ENCODE measurements at places on chromosomes 3 and 15. TPM values are rescaled to one million over a fixed set of nuclear protein-coding genes. Genes with fewer than 3 reads are reported as not detected.
A peak's percentile ranks its signal among the peaks of the same experiment; 100 is the strongest.

- H3K4me1 ChIP-seq: no peaks in the 10 kb centered on the region
- no peak for DNase-seq
- H3K4me3 ChIP-seq: no peak overlapping the region
- no peaks in the 10 kb centered on the region for H3K27me3 ChIP-seq
- no peaks in the 10 kb centered on the region for H3K36me3 ChIP-seq
Measured at GRCh38 chr15:78276064-78276943, 11.9 kb downstream of the DNAJA4 start.

- DNase-seq: no peak
- peaks cover 63% of the 10 kb centered on the region for H3K27me3 ChIP-seq
- no peak overlapping the region for H3K27ac ChIP-seq
- no peak overlapping the region for H3K4me3 ChIP-seq
- H3K36me3 ChIP-seq: no peaks in the 10 kb centered on the region
Measured at GRCh38 chr3:37621771-37622170, 239.9 kb upstream of the CTDSPL start.

ALPK3 gene
- total RNA-seq: 4.6 TPM

DNA sequence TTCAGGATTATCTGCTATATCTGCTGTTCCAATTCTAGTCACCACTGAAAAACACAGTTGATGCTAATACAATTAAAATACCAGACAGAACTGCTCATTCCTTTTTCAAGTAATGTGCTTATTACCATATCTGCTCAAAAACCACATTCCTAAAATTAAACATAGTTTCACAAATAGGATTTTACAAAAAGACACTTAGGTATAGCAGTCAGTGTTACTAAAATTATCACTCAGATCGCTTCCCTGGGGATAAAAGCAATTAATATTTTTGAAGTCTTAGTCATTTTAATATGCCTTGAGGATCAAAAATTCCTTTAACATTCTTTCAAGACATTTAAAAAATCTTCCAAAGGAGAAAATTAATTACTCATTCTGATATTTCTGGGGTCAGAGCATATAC is 71.5 kb downstream of the RAD18 start:
- no peak overlapping the region for H3K27ac ChIP-seq
- H3K36me3 ChIP-seq: peaks cover 12% of the 10 kb centered on the region
- H3K4me1 ChIP-seq: no peaks in the 10 kb centered on the region
- H3K4me3 ChIP-seq: no peak overlapping the region
- no peaks in the 10 kb centered on the region for H3K27me3 ChIP-seq

GRCh38 chr3:150238995-150239619 is 169.0 kb upstream of the TSC22D2 start:
- peaks cover 43% of the 10 kb centered on the region for H3K4me1 ChIP-seq
- no peaks in the 10 kb centered on the region for H3K27me3 ChIP-seq
- H3K4me3 ChIP-seq: peak overlapping the region; percentile 37
- peak; percentile 41 for DNase-seq
- peak overlapping the region; percentile 91 for H3K27ac ChIP-seq
- no peaks in the 10 kb centered on the region for H3K36me3 ChIP-seq

C2CD4A gene
- 0.09 TPM for total RNA-seq

- H3K4me1 ChIP-seq: no peaks in the 10 kb centered on the region
- no peak for DNase-seq
- H3K27ac ChIP-seq: no peak overlapping the region
- no peaks in the 10 kb centered on the region for H3K27me3 ChIP-seq
- no peaks in the 10 kb centered on the region for H3K36me3 ChIP-seq
Measured at GRCh38 chr3:41640076-41640475, 321.8 kb downstream of the ULK4 start.

EPHB1 gene
- 0.15 TPM for total RNA-seq

FES gene
- total RNA-seq: 2.1 TPM

C2CD4B gene
- total RNA-seq: not detected

GRCh38 chr3:98657457-98657856 is 64.0 kb upstream of the CPOX start:
- no peak overlapping the region for H3K27ac ChIP-seq
- H3K4me3 ChIP-seq: no peak overlapping the region
- no peaks in the 10 kb centered on the region for H3K36me3 ChIP-seq
- H3K4me1 ChIP-seq: no peaks in the 10 kb centered on the region
- DNase-seq: no peak
- H3K27me3 ChIP-seq: no peaks in the 10 kb centered on the region

SERPINI1 gene
- total RNA-seq: 2.4 TPM

- no peaks in the 10 kb centered on the region for H3K36me3 ChIP-seq
- H3K4me1 ChIP-seq: no peaks in the 10 kb centered on the region
- no peak for DNase-seq
- no peak overlapping the region for H3K27ac ChIP-seq
Measured at GRCh38 chr3:30003741-30004140, 602.7 kb upstream of the TGFBR2 start.

DNA sequence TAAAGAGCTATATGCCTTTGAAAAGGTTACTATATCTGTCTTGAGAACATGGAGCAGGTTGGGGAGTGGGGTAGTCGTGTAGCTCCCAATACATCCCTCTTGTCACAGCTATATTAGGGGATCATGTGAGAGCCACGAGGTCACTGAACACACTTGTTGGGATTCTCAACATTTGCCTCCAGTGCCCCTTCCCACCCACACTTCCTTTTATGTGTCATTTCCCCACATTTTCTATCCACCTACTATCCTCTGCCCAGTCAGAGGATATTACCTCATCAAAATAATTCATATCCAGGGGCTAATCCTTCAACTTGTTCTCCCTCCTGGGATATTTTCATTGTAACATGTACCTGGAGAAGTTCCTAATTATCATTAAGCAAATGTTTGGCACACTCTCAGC is 85.0 kb downstream of the CYP19A1 start:
- H3K4me1 ChIP-seq: no peaks in the 10 kb centered on the region
- H3K36me3 ChIP-seq: no peaks in the 10 kb centered on the region
- H3K4me3 ChIP-seq: no peak overlapping the region
- H3K27me3 ChIP-seq: no peaks in the 10 kb centered on the region
- H3K27ac ChIP-seq: no peak overlapping the region
- no peak for DNase-seq

LDHAL6B gene
- total RNA-seq: not detected

DNA sequence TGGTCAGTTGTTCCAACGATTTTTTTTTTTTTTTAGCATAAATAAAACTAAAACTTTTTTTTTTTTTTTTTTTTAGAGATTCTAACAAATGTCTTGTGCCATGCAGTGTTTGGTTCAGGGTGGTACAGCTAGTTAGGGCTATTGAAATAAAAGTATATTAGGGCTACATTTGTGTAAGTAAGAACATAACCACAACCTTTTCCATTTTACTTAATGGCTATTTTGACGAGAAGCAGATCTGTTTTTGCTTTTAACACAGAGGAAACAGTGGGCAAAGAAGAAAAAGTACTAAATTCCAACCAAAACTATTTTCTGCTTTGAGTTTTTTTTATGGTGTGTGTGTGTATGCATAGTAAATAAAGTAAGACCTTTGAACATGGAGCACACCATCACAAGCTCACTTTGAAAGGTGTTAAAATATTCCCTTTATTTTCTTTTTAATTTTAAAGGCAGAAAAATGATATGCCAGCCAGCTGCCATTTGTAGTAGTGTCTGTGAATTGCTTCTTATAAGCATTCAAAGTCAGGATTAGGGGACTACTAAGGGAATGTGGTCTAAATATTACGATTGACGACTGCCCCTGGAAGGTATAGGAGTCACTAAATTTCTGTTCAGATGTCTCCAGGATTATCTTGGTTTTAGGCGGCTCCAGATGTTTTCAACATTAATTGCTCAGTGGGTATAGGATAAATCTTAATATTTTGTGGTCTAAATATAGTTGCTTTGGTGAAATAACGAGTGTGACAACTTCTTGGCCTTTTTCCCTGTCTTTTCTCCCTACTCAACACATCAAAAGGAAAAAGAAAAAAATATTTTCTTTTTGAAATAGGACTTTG is 3.1 kb downstream of the RARB start:
- H3K27ac ChIP-seq: no peak overlapping the region
- H3K4me3 ChIP-seq: no peak overlapping the region

DNA sequence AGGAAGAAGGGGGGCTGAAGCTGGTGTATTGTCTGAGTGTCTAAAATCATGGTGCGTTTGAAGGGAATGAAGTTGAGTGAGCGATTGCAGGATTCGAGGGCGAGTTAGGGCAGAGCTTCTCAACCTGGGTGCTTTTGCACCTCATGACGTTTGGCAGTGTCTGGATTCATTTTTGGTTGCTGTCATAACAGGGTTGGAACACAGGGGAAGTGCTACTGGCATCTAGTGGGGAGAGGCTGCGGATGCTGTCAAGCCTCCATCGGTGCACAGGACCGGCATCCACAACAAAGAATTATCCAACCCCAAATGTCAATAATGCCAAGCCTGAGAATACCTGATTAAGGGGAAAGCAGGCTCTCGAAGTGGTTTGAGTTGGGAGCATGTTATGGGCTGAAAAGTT is 120.0 kb downstream of the SLCO3A1 start:
- peak overlapping the region; percentile 86 for H3K27ac ChIP-seq
- peaks cover 32% of the 10 kb centered on the region for H3K4me1 ChIP-seq
- DNase-seq: no peak
- H3K36me3 ChIP-seq: no peaks in the 10 kb centered on the region
- H3K27me3 ChIP-seq: no peaks in the 10 kb centered on the region
- no peak overlapping the region for H3K4me3 ChIP-seq

DNA sequence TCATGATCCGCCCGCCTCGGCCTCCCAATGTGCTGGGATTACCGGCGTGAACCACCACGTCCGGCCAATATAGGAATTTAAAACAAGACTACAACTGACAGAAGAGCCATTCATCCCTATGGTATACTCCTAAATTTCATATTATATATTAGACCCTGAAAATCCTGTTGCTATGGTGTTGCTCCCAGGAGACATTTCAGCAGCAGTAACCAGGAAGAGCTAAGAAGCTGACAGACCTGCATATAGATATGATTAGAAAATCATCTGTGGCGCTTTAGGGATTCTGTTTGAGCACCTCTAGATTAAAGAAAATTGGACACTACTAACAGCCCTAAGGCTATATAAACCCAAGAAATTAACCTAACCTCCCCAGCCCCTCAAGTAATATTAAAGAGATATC is 38.8 kb downstream of the TBL1XR1 start:
- H3K27ac ChIP-seq: no peak overlapping the region
- H3K4me3 ChIP-seq: no peak overlapping the region

MKRN3 gene
- total RNA-seq: 26.1 TPM

- peak overlapping the region; percentile 9 for H3K27ac ChIP-seq
- no peak for DNase-seq
- H3K36me3 ChIP-seq: peaks cover 20% of the 10 kb centered on the region
- no peaks in the 10 kb centered on the region for H3K27me3 ChIP-seq
- no peak overlapping the region for H3K4me3 ChIP-seq
Measured at GRCh38 chr15:76289582-76289981, 21.7 kb downstream of the ETFA start.

DNA sequence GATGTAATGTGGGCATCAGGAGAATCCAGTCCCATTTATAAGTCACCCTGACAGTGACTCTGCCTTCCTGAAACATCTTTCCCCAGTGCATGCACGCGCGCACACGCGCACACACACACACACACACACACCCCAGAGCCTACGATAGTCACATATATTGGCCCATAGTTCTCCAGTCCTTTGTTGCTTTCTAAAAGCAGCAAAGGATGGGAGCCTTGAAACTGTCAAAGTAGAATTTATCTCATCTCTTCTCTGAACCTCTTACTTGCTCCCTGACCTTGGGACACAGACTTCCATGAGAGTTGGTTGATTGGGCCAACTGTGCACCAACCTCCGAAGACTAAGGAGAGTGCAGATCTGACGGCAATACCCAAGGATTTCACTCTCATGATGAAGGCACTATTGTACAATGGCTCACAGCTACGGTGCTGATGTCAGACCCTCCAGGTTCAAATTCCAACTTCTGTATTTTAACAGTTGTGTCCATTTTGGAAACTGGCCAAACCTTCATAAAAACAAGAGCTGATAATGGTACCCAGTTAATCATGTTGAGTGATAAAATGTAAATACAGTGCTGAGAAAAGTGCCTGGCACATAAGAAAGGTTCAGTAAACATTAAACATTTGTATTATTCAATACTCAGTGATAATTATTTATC is 8.3 kb downstream of the CPA3 start:
- DNase-seq: no peak
- no peak overlapping the region for H3K27ac ChIP-seq
- no peak overlapping the region for H3K4me3 ChIP-seq
- H3K4me1 ChIP-seq: no peaks in the 10 kb centered on the region

SLC9A9 gene
- 1.7 TPM for total RNA-seq

- H3K36me3 ChIP-seq: no peaks in the 10 kb centered on the region
- peaks cover 29% of the 10 kb centered on the region for H3K4me1 ChIP-seq
- peak overlapping the region; percentile 49 for H3K27ac ChIP-seq
Measured at GRCh38 chr15:33860754-33861153, 107.5 kb upstream of the CHRM5 start.

DNA sequence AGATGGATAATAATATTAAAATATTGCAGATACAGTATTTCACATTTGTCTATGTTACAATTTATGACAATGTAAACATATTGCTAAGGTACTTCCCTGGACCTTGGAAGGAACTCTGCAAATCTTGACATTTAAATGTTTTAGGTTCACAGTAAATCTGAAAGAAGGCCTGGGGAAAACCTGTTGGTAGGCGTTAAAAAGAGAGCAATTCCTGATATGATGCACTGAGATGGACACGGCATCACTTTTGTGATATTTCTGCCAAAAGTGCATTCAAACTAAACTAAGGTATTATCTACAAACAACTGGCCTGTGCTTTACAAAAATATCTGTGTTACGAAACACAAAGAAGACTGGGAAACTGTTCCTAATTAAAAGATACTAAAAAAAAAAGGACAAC is 6.1 kb upstream of the TP63 start:
- no peak overlapping the region for H3K27ac ChIP-seq
- H3K4me1 ChIP-seq: no peaks in the 10 kb centered on the region
- H3K27me3 ChIP-seq: no peaks in the 10 kb centered on the region
- DNase-seq: no peak
- no peak overlapping the region for H3K4me3 ChIP-seq
- no peaks in the 10 kb centered on the region for H3K36me3 ChIP-seq

GPR171 gene
- not detected for total RNA-seq

SLC12A8 gene
- total RNA-seq: 30.7 TPM

- no peak overlapping the region for H3K27ac ChIP-seq
- no peaks in the 10 kb centered on the region for H3K36me3 ChIP-seq
- no peak overlapping the region for H3K4me3 ChIP-seq
- no peaks in the 10 kb centered on the region for H3K4me1 ChIP-seq
- no peaks in the 10 kb centered on the region for H3K27me3 ChIP-seq
Measured at GRCh38 chr3:81823882-81824395, 62.5 kb upstream of the GBE1 start.

- DNase-seq: no peak
- H3K4me1 ChIP-seq: no peaks in the 10 kb centered on the region
- no peaks in the 10 kb centered on the region for H3K27me3 ChIP-seq
- no peak overlapping the region for H3K27ac ChIP-seq
- H3K36me3 ChIP-seq: no peaks in the 10 kb centered on the region
- H3K4me3 ChIP-seq: no peak overlapping the region
Measured at GRCh38 chr15:75138016-75138999, 63.4 kb upstream of the C15orf39 start.

All from PC-9 (cell line).